Stimulated activated CD4-positive, alpha-beta T cell treated with anti-CD3 and anti-CD28 coated beads, Interleukin-12 subunit alpha, Interleukin-12 subunit beta, amount 100 ng/mL, for 4 hours (primary cell): ENCODE measurements at places on chromosomes 11 and 22.

GRCh38 chr11:130653838-130654636, 205.6 kb downstream of the ADAMTS15 start:
- DNase-seq: no peak

DNA sequence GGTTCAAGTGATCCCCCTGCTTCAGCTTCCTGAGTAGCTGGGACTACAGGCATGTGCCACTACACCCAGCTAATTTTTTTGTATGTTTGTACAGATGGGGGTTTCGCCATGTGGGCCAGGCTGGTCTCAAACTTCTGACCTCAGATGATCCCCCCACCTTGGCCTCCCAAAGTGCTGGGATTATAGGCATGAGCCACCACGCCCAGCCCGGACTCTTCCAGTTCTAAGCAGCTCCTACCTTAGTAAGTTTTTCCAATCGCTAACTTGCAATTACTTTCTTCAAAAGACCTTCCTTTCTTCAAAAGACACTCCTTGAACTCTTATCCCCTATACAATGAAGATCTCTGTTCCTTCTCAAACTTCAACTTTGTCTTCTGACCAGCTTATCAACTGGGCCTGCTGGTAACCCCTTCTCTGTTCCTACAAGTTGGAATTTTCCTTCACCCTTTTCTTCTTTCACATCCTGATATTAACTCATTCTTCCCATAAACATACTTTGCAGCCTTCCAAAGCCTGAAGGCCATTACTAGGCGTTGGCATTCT, 25.8 kb downstream of the RBFOX2 start:
- no peak for DNase-seq

DNA sequence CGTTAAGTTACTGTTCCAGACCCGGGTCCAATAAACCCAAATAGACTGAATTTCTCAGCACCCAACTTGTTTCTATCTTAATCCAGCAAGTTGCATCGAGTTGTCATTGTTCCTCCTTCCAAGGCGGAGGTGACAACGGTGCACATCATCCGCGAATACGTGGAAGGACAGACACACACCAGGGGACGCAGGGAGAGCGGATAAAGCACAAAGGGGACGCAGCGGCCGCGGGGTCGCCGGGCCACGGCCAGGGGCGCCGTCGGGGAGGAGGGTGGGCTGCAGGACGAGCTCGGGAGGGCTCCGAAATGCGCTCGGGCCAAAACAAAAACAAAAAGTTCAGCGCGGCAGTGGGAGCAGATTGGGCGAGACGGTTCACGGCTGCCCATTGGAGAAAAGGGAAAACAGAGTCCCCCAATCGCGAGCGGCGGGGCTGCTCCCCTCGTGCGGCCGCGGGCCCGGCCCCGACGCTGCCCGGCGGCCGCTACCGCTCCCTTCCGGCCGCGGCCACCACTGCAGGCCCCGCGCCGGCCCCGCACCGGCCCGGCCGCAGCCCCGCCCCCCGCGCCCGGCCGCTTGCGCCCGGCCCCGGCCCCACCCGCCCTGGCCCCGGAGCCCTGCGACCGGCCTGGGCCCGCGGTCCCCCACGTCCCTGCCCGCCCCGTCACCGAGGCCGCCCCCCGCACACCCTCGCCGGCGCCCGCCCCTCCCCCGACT, 518 bp downstream of the KMT5B start:
- peak; percentile 45 for DNase-seq

DNA sequence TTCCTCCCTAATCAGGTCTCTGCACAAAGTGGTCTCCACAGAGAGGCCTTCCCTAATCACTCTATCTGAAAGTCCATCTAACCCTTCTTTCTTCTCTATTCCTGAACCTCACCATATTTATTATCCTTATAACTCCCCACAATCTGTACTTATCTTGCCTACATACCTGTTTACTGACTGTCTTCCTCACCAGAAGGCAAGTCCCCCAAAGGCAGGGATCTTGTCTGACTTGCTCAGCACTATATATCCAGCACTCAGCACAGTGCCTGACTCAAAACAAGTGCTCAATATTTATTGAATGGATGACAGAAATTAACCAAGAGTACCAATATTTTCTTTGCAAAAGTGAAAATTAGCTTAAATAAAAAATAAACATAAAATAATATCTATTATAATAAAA, 5.5 kb downstream of the DCUN1D5 start:
- no peak for DNase-seq

GRCh38 chr11:1064167-1064566, 10.5 kb upstream of the MUC2 start:
- no peak for DNase-seq

- DNase-seq: no peak
Observed at GRCh38 chr11:57314221-57314973, 10.4 kb downstream of the TNKS1BP1 start.

DNA sequence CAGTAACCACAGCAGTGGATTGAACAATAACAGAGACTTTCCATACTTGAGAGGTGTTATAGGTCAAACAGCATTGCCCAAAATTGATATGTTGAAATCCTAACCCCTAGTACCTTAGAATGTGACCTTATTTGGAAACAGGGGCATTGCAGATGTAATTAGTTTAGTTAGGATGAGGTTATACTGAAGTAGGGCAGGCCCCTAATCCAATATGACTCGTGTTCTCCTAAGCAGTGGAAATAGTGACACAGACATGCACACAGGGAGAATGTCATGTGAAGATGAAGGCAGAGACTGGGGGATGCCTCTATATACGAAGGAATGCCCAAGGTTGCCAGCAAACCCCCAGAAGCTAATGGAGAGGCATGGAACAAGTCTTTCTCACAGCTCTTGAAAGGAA, 270.5 kb downstream of the TENM4 start:
- no peak for DNase-seq

DNA sequence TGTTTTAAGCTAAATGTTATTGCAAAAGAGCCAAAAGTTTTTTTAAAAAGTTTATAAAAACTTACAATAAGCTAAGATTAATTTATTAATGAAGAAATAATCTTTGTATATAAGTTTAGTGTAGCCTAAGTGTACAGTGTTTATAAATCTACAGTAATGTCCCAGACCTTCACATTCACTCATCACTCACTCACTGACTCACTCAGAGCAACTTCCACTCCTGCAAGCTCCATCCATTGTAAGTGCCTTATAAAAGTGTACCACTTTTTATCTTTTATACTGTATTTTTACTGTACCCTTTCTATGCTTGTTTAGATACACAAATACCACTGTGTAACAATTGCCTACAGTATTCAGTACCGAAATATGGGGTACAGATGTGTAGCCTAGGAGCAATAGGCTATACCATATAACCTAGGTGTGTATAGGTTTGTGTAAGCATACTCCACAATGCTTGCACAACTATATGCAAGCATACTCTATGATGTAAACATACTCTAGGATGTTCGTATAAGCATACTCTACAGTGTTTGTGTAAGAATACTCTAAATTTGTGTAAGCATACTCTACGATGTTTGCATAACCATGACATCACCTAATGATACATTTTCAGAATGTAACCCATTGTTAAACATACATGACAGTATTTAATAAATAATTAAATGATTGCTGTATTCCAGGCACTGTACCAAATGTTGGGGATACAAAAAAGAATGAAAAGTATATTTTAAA, 953.0 kb downstream of the KCNA4 start:
- no peak for DNase-seq

DNA sequence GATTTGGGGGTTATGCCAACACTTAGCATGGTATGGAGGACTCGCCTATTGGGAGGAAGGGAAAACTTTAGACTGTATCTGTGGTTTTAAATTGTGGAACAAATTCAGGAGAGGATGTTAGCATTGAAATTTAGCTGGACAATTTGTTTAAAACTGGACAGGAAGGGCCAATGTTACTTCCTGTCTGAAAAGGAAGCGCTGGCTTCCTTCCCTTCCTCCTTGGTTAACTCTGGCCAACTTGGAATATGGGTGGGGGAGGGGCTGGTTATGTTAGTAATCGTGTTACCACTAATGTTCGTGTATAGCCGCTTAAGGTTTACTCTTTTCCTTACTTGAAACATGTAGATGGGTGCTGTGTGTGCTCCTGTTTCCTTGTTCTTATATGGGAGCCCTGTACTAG, 13.9 kb downstream of the CTNND1 start:
- no peak for DNase-seq

- DNase-seq: no peak
Observed at GRCh38 chr11:106156290-106156937, 79.0 kb downstream of the AASDHPPT start.

GRCh38 chr22:28955817-28956216, 72.4 kb downstream of the ZNRF3 start:
- DNase-seq: peak; percentile 45
